Amygdala (tissue), 56 donors: ENCODE measurements at places on chromosomes 11 and 22.

DNA sequence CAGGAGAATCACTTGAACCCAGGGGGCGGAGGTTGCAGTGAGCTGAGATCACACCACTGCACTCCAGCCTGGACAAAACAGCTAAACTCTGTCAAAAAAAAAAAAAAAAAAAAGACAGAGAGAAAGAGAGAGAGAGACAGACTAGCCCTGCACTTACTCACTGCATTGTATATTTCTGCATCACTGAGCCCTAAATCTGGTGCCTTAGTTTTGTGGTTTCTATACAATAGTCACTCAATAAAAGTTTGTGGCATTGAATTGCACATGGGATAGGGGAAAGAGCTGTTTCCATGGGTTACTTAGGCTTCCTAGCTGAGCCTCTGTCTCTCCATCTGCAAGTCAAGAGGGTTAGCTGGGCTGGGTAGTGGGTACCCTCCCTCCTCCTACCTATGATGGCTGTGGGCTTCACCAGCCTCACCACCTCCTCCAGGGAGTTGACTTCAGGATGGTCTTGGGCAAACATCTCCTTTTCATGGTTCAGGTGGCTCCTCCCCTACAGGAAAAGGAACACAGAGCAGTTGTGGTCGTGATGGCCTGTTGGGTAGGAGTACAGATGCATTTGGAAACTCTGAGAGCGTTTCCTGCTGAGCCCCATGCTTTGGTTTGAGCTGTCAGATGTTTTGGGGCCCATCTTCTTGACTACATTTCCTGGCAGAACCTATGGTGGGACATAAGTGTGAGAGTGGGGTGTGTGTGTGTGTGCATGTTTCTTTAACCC, 73.2 kb downstream of the CCDC81 start:
- no peak for DNase-seq

GRCh38 chr11:62315431-62315830, 16.6 kb upstream of the SCGB1D4 start:
- DNase-seq: no peak

DNA sequence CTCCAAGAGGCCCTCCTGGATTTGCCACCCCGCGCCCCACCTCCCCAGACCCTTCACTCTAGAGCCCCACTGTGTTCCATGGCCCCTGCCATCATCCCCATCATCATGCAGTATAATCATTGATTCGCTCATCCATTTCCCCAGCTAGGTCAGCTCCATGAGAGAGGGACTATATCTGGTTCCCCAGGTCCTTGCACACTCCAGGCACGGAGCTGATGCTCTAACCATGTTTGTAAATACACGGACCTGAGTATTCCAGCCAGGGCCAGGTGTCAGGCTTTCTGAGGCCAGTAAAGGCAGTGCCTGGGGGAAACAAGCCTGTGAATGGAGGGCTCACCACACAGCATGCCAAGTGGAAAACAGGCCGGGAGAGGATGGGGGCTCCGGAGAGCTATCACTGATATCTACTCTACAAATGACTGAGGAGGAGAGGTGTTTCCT, 27.1 kb upstream of the OAF start:
- no peak for DNase-seq

DNA sequence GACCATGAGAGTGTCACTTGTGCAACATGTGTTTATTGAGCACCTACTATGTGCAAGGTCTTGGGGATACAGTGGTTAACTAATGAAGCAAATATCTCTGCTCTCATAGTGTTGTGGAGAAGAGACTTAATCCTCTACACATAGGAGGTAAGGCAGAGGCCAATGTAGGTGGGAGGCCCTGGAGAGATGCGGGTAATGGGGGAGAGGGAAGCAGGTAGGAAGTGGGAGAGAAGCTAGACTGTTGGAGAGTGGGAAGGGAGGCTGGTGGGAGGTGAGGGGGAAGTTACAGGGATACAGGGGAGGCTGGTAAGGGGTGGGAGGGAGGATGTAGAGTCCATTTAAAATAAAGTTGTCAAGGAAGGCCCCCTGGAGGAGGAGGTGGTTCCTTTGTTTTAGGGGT, 240.0 kb downstream of the MIAT start:
- no peak for DNase-seq

DNA sequence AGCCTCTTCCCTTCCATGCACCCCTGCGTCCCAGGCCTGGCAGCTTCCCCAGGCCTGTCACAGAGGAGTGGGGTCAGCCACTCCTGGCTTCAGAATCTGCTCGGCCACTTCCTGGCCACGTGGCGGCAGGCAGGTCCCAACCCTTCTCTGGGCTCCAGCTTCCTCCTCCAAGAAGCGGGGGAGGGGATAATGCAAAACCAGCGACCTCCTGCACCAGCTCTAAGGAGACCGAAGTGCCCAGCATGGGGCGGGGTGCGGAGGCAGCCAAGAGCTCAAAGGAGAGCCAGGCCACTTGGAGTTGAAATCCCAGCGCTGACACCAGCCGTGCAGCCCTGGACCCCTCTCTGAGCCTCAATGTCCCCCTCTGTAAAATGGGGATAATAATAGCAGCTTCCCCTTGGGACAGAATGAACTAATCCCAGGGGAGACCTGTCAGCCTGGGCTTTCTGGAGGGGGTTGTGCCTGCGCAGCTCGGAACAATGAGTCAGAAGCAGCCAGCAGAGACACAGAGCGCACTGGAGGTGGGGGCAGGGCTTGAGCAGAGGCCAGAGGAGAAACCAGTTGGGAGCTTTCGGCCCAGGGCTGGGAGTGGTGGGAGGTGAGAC, 22.8 kb upstream of the PICK1 start:
- DNase-seq: peak; percentile 70

- no peak for DNase-seq
These were observed 453.7 kb downstream of the INSC start for GRCh38 chr11:15568440-15568839.

GRCh38 chr11:132114185-132114584, 743.8 kb downstream of the NTM start:
- no peak for DNase-seq

DNA sequence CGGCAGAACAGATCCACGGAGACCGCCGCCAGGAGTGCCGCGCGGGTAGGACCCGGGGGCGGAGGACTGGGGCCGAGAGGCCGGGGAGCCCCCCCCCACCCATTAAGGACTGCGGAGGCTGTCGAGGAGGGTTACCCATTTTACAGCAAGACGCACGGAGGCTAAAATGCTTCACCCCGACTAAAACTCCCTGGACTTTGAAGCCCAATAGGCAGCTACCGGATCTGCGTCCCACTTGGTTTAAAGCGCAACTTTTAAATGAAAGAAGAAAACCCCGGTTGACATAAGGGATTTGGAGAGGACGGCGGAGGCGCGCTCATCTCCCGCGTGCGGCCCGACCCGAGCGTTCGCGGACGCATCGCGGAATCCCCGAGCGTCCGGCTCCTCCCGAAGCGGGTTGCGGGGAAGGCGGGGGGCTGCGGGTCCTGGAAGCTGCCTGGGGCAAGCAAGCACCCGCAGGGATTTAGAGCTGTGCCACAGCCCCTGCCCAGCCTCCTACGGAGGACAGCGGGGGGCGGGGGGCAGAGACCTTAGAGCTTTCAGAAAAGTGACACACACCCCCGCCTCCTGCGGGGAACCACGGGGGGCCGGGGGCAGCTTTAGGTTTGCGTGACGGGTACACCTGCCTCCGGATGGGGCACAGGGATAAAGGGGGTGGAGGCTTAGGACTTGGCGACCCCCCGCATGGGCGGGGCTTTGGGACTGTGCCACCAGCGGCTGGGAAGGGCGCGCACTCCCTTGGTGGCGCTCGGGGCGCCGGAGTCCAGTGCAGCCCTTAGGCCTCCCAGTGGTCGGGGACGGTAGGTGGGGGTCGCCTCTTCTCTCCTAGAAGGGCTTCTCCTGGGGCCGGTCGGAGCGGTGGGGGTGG, 760 bp upstream of the CELSR1 start:
- no peak for DNase-seq

GRCh38 chr11:98561252-98561651, 459.5 kb upstream of the CNTN5 start:
- no peak for DNase-seq

- no peak for DNase-seq
These were observed 542.3 kb downstream of the LUZP2 start for GRCh38 chr11:25039165-25039564.

DNA sequence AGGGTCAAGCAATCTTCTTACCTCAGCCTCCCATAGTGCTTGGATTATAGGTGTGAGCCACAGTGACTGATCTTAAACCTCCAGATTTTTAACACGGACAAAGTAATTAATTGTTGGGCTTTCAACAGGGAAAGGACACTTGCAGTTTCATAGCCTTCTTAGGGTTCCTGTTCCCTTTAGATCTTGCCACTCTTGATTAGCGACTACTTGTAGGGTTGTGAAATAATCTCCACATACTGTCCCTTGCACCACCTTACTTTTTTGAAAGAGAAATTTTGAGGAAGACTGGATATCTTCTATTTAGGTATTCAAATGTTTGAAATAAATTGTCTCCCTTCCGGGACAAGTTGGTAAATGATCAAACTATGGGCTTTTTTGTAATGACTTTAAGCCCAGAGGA, 7.6 kb downstream of the MS4A4E start:
- DNase-seq: no peak

- DNase-seq: no peak
These were observed 13.1 kb upstream of the TMEM123 start for GRCh38 chr11:102465696-102466095.

DNA sequence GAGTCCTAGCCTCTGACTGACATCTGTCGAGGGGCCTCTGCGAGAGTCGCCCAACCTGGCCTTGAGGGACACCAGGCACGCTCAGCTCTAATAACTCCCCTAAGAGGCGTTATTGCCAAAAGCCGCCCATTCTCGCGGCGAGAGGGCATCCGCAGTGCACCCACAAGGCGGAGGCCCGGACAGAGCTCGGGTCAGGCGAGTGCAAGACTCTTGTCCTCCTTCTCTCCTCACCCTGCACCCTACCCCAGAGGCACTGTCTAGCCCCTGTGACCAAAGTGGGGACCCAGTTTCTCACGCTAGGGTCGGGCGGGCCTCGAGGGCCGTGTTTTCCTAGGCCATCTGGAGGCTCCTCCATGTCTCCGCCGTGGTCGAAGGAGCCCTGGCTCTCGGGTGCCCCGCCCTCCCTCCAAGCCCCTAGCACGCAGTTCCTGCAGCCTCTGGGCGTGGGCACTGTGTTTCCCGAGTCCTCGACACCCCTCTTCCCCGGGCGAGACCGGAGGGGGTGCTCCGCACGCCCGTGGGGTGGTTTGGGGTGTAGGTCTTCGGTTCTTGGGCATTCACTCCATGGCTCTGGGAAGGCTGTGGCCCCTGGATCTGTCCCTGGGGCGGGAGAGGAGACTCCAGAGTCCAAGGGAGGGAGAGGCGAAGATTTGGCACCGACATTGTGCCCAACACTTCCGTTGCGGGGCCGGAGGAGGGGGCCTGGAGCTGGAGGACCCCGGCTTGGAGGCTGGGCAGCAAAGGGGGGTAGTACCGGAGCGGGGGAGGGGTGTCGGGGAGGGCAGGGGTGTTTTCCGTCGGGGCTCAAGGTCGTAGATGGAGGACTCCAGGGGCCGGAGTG, 1.0 kb downstream of the CHRM4 start:
- DNase-seq: no peak

DNA sequence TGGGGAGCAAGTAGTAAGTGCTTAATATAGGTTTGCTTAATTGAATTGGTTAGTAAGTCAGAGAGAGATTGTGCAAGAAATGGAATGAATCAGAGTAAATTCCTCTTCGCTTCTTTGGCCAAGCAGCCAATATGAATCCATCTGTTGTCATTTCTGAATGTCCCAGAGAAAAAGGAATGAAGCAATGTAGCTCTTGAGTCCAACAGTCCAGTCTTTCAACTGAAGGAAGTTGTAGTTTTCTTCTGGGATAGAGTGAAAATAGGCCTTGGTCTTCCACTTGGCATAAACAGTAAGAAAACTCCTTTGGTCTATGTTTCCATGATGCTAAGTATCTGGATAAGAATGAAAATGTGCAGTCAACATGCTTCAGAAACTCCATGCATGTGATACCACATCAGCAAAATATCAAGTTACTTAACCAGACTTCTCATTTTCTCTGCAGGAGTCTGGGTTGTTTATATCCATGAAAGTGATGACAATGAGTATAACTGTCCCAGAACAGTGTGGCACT, 1.8 kb upstream of the FIBIN start:
- no peak for DNase-seq

GRCh38 chr11:122764371-122765090, 73.8 kb upstream of the CRTAM start:
- DNase-seq: no peak

- DNase-seq: no peak
These were observed 80.1 kb upstream of the RTL6 start for GRCh38 chr22:44578110-44578457.

- no peak for DNase-seq
These were observed 122.2 kb upstream of the NCAM1 start for GRCh38 chr11:112839051-112839450.

GRCh38 chr11:60879104-60879503, 11.8 kb downstream of the ZP1 start:
- DNase-seq: no peak

GRCh38 chr11:12862696-12863469, 146.2 kb upstream of the RASSF10 start:
- DNase-seq: peak; percentile 44

DNA sequence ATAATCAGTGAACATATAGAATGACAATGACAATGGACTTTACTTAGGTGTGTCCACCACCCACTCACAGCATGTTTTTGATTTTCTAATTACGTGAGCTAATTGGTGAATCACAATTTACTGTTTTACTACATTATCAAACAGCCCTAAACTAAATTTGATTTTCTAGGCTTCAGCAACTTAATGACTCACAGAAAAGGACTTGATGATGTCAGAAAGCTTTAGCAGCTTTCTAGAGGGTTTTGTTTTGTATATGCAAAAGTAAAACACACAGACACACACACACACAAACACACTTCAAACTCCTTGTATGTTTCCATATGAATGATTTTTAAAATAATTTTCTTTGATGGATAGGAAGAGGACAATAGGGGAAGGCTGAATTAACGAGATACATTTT, 878.6 kb upstream of the CCDC90B start:
- no peak for DNase-seq

- DNase-seq: no peak
These were observed 13.3 kb downstream of the LDHAL6A start for GRCh38 chr11:18468961-18469360.

DNA sequence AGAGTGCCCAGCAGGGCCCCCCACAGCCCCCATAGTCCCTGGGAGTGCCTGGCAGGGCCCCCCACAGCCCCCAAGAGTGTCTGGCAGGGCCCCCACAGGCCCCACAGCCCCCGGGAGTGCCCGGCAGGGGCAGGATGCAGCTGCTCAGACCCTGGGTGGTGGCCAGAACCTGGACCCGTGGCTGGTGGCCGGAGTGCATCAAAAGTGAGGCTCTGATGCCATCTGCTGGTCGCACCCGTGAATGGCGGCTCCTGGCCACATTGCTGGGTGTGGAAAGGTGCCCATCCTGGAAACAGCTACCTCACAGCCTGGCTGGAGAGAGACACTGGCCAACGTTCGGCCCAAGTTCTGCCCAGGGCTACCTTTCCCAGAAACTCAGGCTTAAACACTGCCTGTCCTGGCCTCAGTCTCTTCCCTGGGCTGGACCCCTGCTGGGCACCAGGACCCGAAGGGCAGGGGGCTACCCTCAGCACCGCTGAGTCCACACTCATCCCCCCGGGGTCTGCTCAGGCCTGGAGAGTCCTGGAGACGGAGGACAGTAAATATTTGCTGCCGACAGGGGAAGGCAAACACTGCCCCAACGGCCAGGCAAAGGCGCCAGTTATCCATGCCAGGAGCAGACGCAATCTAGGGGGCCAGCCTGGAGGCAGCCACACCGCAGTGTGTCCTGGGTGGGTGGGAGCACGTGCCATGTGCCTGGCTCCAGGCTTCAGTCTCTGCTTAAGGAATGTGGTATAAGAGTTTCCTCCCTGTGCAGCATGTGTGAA, 4.4 kb downstream of the INS start:
- DNase-seq: peak; percentile 25
